ENCODE measurements at places on chromosomes 6 and 20.

- DNase-seq: no peak
These were observed 224.2 kb downstream of the ARHGAP18 start for GRCh38 chr6:129485746-129486145.

DNA sequence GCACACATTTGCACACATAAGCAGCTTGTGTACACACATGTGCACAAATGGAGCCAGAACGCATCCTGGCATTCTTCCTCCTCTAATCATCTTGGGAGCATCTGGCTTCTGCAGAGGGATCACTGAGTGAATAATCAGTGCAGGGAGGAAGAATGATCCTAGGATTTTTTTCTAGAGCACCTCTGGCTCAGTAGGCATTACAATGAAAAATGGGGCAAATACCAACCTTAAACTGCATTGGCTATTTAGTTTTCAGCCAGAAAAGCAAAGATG lies 205.7 kb upstream of the TCF21 start:
- DNase-seq: no peak

DNA sequence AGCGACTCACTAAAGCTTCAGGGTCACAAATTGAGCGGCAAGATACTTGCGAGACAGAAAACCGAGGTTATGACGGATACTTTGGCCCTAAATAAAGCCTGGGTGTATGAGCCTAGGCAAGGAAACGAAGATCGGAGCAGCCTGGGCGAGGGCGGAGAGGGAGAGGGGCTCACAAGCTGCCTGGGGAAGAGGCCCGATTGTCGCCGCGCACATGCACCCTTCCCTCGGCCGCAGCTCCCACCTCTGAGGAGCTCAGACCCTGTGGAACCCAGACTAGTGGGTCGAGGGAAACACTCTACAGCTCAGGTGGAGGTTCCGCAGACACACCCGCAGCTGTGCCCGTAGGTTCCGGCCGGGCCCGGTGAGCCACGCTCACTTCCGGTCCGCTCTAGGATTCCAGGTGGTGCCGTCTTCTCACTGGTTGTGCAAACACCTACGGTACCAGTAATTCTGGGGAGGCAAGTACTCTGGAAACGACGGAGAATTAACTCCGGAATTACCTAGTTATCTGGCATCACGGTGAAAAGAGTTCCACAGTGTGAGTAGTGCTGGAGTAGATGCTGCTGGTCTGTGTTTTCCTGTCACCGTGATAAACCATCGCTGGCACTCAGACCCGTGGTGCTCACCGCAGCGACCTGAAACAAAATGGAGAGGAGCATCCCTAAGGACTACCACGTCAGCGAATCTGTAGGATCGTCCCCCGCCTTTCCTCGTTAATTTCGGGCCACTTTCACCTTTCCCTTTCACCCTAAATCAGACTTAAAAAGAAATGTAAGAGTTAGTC lies 61.5 kb downstream of the GPX5 start:
- peak; percentile 88 for DNase-seq

- no peak for DNase-seq
These were observed 32.8 kb downstream of the TCF15 start for GRCh38 chr20:577167-577791.

GRCh38 chr6:43823879-43824702 lies 54.1 kb downstream of the VEGFA start:
- no peak for DNase-seq

DNA sequence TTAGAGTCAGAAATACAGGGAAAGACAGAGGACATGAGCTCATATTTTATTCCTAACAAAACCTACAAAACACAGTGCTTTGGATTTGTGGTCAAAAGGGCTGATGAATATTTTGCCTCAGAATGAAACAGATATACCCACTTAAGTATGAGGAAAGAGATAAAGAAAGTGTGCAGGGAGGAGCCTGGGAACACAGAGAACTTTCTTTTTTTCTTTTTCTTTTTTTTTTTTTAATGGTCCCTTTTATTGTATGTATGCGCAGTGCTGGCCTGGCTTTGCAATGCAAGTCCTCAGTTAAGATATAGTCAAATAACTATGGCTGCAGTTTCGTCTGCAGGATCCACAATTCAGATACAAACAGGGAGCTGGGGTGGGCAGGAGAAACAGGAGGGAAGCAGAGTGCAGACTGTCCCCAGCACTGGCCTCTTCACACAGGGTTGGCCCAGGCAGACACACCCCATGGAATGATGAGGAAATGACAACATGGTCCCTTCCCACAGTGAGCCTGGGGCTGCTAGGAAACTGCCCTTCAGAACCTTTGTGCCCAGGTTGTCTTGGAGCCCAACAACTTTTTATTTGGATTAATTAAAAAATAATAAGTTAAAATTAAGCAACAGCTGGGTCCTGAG lies 629.8 kb upstream of the AGPAT4 start:
- no peak for DNase-seq

- no peak for DNase-seq
These were observed 76.4 kb upstream of the BHLHE23 start for GRCh38 chr20:63082939-63083735.

DNA sequence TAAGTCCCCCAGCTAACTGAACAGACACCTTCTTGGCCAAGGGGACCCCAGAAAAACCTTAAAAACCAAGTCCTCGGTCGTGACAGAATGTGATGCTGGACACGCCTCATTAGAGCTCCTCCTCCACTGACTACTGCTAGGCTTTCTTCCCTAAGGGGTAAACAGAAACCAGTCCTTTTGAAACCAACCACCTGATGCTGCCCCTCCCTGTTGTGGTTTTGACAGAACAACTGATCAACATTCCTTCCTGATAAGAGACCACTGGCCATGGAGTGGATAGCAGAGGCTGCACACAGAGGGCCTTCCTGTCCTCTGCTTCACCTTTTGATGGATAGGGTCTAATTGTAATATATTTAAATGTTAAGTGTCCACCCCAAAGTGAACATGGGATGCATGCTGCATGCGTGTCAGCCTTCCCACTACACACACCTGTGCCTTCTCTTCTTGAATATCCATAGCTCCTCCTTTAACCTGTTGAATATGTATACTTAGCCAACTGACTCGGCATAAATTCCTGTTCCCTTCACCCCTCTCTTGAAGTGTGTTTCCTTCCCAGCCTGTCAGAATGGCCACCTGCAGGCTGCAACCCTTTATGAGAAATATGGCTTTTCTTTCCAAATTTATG lies 27.9 kb upstream of the SLC2A12 start:
- DNase-seq: peak; percentile 11

GRCh38 chr6:12232339-12232738 lies 57.8 kb upstream of the EDN1 start:
- no peak for DNase-seq

DNA sequence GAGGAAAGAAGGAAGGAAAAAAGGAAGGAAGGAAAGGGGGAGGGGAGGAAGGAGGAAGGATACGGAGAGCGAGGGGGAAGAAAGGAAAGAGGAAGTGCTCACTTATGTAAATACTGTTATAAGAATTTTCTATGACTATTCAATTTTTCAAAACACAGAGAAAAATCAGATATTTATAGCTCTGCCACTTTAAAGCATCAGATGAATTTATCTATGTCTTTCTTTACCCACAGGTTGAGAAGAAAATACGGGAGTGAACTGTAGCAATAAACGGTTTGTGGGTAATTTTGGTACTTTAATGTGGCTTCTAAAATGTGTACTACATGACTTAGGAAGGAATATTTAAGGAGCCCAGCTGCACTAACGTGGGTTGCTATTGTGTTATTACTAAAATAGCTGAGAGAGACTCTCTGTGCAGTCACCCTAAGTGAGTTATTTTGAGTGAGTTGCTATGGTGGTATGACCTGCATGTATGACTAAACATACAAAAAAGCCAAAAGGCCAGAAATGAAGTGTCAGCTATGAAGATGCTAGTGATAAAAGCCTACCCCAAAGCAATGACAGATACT lies 225.5 kb downstream of the SOD2 start:
- no peak for DNase-seq

GRCh38 chr20:9565910-9566550 lies 51.6 kb downstream of the LAMP5 start:
- DNase-seq: no peak

DNA sequence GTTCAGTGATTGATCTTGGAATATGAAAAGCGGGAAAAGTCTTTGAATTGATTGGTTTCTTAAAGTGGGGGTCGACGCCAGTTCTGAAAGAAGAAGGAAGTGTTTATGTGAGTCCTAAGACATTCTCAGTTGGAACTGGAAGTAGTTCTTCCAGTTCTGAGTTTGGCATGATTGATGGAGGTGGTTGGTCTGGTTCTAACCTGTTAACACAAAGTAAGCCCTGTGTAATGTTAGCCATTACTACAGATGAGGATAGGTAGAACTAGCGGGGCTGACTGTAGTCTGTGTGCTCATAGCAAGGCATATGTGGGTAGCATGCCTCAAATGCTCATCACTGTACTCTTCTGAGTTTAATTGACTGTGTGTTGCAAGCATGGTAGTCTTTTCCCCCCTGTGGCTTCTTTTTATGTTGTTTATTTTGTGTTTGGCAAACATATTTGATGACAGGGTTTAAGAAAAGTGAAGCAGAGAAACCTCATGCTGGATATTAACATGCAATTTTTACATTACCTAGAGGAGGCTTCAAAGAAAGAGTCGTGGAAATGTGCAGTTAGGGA lies 24.9 kb downstream of the CITED2 start:
- peak; percentile 29 for DNase-seq

DNA sequence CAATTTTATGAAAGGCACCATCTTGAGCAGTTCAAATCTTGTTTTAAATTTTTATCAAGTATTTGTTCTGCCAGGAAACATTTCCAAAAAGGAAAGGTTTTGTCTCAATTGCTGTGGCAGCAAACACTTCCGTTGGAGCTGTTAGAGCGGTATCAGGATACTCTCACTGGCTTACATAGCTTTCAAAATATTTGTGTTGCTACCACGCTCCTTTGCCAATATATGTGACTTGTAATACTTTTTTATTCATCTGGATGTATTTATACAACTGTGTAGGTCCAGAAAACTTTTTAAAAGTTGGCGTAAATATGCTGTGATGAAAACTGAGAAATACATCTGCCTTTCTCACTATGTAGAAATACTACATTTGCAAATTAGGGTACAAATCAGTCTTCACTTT lies 37.8 kb upstream of the NHSL1 start:
- DNase-seq: no peak

DNA sequence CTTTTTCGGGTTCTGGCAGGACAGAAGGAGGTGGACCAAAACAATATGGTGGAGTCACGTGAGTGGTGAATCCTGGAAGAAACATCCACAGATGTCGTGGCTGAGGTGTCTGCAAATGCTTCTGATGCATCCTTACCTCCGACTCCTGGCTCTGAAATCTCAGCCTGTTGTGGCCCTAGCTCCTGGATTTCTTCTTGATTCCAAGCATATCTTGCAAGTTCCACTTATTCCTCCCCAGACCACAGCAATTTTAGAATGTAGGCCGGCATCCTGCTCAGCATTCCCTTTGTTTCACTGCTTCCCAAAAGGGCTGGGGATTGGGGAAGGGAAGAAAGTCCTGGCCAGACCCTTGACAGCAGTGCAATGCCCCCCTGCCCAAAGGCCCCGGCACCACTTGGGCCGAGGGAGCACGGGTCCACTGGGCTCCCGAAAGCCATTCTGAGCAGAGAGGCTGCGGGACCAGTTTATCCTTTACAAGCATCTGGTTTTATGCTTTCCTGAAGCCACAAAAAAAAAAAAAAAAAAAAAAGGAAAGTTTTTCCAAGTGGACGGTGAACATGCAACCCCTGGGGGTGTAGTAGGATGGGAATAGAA lies 200.9 kb upstream of the RNF24 start:
- DNase-seq: no peak

GRCh38 chr6:137240168-137240567 lies 21.0 kb upstream of the IFNGR1 start:
- no peak for DNase-seq

DNA sequence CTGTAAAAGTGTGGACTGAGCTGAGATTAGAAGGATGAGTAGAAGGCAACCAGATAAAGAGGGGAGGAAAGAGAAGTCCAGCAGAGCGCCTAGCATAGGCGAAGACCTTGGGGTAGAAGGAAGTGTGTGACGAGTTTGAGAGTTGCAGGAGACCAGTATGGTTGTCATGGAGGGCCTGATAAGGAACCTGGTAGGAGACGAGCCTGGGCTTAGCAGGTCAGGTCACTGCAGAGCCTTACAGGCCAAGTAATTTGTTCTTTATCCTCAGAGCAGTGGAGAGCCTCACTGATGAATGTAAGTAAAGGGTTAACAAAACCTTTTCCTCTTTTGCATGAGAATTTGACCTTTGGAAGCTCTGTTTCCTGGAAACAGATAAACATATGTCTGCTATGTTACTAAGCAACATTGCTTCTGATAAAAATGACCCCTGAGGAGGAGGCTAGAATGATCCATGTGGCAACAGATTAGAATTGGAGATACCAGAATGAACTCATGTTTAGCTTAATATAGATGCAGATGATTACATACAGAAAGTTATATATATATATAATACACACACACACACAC lies 2.9 kb upstream of the TMEM74B start:
- DNase-seq: no peak

DNA sequence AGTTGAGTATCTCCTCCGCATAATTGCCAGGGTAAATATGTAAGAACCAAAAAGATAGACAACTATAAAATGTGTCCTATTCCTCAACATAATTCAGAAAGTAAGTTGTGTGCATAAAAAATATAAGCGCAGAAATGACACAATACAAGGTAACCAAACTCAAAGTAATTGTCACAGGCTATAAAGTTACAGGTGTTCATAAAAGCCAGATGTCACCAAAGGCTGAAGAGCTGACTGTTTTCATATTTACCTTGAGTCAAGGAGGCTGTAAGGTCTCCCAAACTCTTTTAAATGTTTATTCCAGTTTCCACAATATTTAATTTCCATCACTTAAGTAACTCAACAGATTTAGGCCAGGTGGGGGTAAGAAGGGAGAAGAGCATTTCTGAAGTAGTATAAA lies 192.2 kb upstream of the MARCKS start:
- no peak for DNase-seq

- DNase-seq: peak; percentile 95
These were observed 31.1 kb downstream of the CEBPB start for GRCh38 chr20:50221501-50222308.

DNA sequence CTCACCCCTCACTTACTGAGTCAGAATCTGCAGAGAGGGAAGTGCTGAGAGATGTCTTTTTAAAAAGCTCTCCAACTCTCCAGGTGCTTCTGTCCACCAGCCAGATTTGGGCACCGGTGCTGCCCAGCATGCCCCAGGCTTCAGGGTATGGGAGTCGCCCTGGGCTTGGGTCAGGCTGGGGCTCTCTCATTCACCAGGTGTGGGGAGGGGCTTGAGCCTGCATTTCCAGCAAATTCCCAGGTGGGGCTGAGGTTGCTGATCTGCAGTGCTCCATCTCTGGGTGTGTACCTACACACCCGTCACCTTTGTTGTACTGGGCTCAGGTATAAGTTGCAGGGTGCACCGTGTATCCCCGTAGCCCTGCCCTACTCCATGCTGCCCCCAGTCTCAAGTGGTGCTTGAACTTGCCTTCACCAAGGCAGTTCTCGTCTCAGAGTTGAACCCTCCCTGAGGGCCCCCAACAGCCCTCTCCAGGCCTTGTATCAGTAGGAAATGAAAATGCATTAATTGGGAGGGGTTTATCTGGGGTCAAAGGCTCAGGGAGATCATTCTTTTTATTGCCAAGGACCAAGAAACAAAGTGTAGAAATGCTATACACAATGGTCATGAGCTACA lies 23.5 kb downstream of the PPP1R3G start:
- DNase-seq: no peak

- no peak for DNase-seq
These were observed 866.5 kb downstream of the KIF16B start for GRCh38 chr20:15706719-15707118.

GRCh38 chr6:85670573-85670972 lies 27.9 kb upstream of the SYNCRIP start:
- no peak for DNase-seq

GRCh38 chr6:42389736-42390135 lies 62.0 kb downstream of the TRERF1 start:
- DNase-seq: no peak
